ENCODE measurements at places on chromosomes 6 and 20. TPM values are rescaled to one million over a fixed set of nuclear protein-coding genes. Genes with fewer than 3 reads are reported as not detected.

ADAM33 gene
- total RNA-seq = 2.6 TPM

DNA sequence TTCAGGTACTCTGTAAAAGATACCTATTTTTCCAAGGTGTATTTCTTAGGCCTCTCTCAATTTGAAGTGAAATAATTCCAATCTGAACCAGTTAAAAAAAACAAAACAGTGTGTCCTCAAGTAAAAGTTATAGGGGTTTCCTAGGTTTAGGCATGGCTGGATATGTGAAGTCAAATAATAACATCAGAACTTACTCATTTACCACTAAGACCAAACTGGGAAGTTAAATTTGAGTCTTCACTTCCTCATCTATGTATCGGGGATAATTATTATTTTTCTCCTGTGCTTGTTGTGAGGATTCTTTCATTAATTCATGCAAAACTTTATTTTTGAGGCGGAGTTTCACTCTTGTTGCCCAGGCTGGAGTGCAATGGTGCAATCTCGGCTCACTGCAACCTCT, 86.2 kb upstream of the PTPRK start:
- no peak for DNase-seq

GRCh38 chr20:40678286-40678875, 10.7 kb downstream of the MAFB start:
- no peak for DNase-seq

DNA sequence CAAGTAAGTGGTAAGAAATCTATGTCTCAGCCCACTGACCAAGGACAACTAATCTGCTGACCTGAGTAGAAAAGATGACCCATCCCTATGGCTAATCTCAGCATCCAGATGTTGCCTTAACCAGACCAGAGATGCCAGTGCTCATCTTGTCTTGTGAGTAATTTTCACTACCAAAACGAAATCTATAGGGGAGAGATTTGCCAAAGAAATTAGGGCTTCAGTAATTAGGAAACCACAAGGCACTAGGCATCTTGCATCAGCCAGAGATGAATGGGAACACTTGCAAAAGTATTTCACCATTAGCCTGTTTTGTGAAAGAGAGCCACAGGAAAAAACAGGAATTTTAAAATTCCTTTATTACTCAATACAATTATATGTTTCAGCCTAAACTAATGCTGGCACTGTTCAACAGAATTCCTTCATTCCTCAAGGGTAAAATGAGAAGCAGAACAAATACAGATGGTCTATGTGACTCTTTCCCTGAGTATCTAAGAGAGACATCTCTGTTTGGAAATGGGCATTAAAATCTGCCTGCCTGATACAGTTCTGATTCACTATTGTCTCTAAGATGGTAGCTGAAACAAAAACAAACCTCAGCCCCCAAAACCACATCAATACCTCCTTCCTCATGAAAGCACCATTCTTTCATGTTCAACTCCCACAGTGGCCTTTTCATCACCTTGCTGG, 87.8 kb downstream of the GMDS start:
- no peak for DNase-seq

SLC24A3 gene
- 0.28 TPM for total RNA-seq

DNA sequence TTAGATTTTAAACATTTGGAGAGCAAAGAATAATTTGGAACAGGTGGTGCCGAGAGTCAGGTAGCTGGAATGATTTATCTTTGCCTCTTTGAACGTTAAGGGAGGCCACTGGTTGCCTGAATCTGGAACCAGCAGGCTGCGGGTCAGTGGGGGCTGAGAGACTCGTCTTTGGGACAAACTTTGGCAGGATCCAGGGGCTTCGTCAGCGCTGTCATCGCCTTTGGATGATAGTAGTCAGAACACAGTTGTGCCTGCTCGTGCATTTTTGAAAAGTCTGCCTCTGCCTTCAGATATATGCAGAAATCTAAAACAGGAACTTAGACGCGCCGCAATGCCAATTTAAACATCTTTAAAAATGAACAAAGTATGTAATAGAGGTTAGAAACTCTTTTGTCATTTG, 5.0 kb downstream of the EYA2 start:
- no peak for DNase-seq

DNA sequence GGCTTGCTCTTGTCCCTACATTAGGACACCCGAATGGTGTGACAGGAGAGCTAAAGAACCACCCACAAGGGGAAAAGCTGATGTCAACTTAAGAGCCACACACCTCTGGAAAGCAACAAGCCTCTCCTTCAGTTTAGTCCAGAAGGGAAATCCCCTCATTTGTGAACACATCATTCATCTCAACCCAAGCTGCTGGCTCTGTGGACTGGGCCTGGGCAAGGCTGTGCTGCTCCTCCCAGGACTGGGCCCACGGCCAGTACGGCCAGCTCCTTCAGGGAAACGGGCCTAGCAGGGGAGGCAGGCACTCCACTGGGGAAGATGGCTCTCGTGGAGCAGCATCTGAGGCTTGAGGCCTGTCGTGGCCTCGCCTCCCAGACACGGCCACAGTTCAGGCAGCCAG, 12.8 kb upstream of the SLC4A11 start:
- no peak for DNase-seq

DNA sequence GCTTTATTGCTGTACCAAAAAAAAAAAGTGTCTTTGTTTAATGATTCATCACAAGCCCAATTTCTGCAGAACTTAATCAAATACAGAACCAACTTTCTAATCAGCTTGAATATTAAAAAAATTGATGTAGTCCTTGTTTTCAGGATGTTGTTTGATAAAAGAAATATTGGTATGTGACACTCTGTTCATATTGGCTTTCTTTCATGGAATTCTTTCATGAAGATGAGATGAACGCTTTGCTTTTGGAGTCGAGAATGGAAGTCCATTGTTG, 184.3 kb downstream of the ZNF217 start:
- no peak for DNase-seq

WFDC5 gene
- total RNA-seq = not detected

DNA sequence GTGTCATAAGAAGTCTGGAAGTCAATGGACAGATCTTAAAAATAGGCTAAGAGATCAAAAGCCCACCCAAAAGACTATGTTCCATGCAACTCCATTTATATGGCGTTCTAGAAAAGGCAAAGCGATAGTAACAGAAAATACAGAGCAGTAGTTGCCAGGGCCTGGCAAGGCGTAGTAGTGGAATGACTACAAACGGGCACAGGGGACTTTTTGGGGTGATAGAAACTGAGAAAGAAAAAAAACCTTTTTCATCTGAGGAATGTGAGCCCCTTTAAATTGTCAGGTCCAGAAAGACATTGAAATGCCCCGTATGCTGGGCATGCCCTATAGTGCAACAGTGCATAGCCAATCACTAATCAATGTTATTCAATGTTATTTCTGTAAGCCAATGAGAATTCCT, 47.2 kb upstream of the FAM50B start:
- DNase-seq = no peak

- DNase-seq = no peak
Observed at GRCh38 chr6:90712114-90712513, 125.2 kb upstream of the MAP3K7 start.

- DNase-seq = no peak
Observed at GRCh38 chr6:147057188-147057587, 147.0 kb upstream of the STXBP5 start.

- DNase-seq = no peak
Observed at GRCh38 chr6:109373331-109373730, 8.9 kb downstream of the CD164 start.

GRCh38 chr6:83844170-83844569, 9.0 kb upstream of the RIPPLY2 start:
- DNase-seq = no peak
